ENCODE measurements at places on chromosomes 2 and 18. TPM values are rescaled to one million over a fixed set of nuclear protein-coding genes. Genes with fewer than 3 reads are reported as not detected.

DNA sequence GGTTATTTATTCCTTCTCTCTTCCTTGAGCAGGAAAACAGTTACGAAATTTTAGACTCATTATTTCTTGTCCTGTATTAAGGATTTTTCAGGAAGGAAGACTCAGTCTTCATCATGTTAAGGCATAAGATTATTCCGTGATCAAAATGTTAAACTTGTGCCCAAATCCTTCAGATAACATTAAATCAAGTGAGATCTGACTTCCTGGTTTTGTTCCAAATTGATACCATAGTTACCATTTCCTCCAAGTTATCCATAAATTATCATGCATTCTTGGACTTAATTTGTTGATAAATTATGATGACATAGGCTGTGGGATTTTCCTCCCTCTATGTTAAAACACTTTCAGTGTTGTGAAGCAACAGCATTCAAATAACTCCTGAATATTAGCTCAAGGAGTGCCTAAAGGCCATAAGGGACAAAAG, 31.9 kb downstream of the EFEMP1 start:
- no peak overlapping the region for H3K4me3 ChIP-seq
- H3K4me1 ChIP-seq: no peaks in the 10 kb centered on the region
- no peak for DNase-seq
- no peaks in the 10 kb centered on the region for H3K36me3 ChIP-seq
- H3K27ac ChIP-seq: no peak overlapping the region

DNA sequence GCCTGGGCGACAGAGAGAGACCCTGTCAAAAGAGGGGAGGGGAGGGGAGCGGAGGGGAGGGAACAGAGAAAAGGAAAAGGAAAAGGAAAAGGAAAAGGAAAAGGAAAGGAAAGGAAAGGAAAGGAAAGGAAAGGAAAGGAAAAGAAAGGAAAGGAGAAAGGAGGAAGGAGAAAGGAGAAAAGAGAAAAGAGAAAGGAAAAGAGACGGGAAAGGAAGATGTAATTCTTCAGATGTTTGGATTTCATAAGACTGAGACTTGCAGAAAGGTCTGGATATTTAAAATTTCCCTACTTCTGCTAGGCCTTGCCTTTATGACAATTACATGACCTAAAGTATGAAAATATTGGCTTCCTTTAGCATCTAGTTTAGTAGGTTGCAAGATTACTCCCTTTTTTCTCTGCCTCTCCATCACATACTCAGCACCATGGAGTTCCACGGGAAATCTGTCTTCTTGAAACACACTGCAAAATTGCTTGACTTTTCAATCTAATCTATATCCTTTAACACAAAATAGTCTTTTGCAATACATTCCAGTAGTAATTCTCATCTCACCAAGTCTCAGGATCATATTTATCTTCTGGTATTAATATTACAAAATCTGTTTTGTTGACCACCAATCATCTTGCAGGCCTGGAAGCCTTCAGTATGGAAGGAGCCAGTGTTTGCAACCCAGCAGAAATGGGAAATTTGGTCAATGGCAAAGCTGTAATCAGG, 383.5 kb downstream of the ZEB2 start:
- H3K27ac ChIP-seq: no peak overlapping the region
- no peak overlapping the region for H3K4me3 ChIP-seq
- H3K4me1 ChIP-seq: no peaks in the 10 kb centered on the region
- H3K36me3 ChIP-seq: no peaks in the 10 kb centered on the region
- H3K27me3 ChIP-seq: no peaks in the 10 kb centered on the region

DNA sequence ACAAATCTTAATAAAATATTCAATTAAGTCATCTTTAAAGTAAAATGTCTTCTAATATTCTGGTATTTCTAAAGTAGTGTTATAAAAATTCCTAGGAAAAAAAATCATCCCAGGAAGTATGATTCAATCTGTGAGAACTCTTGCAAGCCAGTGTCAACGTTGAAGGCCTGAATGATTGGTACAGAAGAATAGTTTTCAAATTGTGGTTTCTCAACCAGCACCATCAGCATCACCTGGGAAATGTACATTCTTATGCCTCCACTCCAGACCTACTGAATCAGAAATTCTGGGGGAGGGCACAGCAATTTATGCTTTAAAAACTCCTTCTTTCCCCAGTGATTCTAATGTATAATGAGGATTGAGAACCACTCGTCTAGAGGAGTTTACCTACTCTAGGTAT, 62.3 kb upstream of the C2orf15 start:
- DNase-seq: no peak
- H3K27me3 ChIP-seq: no peaks in the 10 kb centered on the region
- H3K4me3 ChIP-seq: no peak overlapping the region
- no peak overlapping the region for H3K27ac ChIP-seq
- H3K36me3 ChIP-seq: no peaks in the 10 kb centered on the region

GRCh38 chr2:227684258-227684657, 17.7 kb downstream of the SCYGR5 start:
- DNase-seq: no peak
- no peaks in the 10 kb centered on the region for H3K27me3 ChIP-seq
- no peak overlapping the region for H3K4me3 ChIP-seq
- H3K36me3 ChIP-seq: no peaks in the 10 kb centered on the region

DNA sequence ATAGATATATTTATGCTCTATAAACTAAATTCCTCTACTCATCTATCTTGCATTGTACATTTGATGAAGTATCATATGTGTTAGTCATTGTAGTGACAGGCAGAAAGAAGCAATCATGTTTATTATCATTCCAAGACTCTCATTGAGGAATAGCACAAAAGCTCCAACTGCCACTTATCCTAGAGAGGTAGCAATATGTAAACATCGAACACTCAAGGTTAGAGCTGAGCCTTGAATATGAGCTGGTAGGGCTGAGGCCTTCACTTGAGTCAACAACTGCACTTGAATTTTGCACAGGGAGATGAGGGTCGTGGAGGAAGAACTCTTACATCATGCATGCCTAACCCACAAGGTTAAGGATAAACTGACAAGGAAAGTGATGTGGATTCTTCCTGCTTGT, 900.9 kb downstream of the CPS1 start:
- DNase-seq: no peak
- H3K27ac ChIP-seq: no peak overlapping the region
- no peaks in the 10 kb centered on the region for H3K4me1 ChIP-seq
- no peak overlapping the region for H3K4me3 ChIP-seq
- no peaks in the 10 kb centered on the region for H3K27me3 ChIP-seq

Gene NAT8
- polyA plus RNA-seq: not detected

Gene NEU2
- polyA plus RNA-seq: not detected

Measured in H1 (cell line).